Stimulated activated CD4-positive, alpha-beta T cell treated with anti-CD3 and anti-CD28 coated beads, Interleukin-1b, Interleukin-23, amount 100 ng/mL, for 1 hour (primary cell): ENCODE measurements at places on chromosomes 3 and 15.

DNA sequence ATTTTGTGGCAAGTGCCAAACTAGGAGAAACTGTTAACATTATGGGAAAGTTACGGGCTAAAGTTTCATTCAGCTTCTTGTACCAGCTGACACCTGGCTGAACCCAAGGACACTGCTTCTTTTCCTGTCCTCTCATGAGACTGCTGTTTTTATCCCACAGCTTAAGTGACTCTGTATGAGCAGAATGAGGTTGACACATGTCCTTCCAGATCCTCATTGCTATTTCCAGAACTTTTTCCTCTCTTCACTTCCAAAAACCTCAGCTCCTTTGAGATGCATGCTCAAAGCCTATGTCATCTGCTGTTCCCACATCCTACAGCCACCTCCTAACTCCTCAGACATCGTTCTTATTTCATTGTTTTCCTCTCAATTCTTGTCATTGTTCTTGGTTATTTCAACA lies 183.6 kb downstream of the DCLK3 start:
- no peak for DNase-seq

- DNase-seq, result peak; percentile 21
Observed at GRCh38 chr15:63892794-63893441, 59.2 kb upstream of the HERC1 start.

- no peak for DNase-seq
Observed at GRCh38 chr3:113606539-113607218, 74.3 kb downstream of the SIDT1 start.

DNA sequence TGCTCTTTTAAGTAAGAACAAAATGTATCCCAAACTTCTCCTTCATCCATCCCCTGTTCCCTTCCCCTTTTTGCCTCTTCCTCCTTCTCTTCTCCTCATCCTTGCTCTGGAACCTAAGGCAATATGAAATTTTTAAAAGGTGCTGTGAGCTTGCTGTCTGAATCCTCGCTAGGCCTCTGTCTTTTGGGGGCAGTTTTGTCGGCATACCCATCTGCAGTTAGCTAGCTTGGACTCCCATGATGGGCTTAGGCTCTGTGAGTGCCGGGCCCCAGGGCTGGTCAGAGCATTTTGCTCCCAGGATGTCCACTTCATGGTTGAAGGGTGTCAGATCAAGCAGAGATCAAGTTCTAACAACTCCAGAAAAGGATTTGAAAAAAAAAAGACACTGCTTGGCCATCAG lies 18.6 kb downstream of the ZIC1 start:
- DNase-seq, result no peak

- DNase-seq, result no peak
Observed at GRCh38 chr15:76206325-76206976, 104.8 kb downstream of the ETFA start.

- no peak for DNase-seq
Observed at GRCh38 chr3:113231827-113232253, 20.5 kb downstream of the BOC start.
